ENCODE measurements at places on chromosomes 2 and 18. TPM values are rescaled to one million over a fixed set of nuclear protein-coding genes. Genes with fewer than 3 reads are reported as not detected.

HAAO gene
- total RNA-seq = 126 TPM

CLHC1 gene
- total RNA-seq = 3.8 TPM

GRCh38 chr2:201105759-201106158 is 10.2 kb upstream of the CFLAR start:
- no peak overlapping the region for H3K4me3 ChIP-seq
- H3K27me3 ChIP-seq = no peaks in the 10 kb centered on the region
- DNase-seq = no peak
- H3K36me3 ChIP-seq = no peaks in the 10 kb centered on the region
- H3K27ac ChIP-seq = no peak overlapping the region

GRCh38 chr2:193446967-193447366 is 1252.2 kb upstream of the TMEFF2 start:
- H3K4me1 ChIP-seq = no peaks in the 10 kb centered on the region
- H3K27me3 ChIP-seq = no peaks in the 10 kb centered on the region
- H3K4me3 ChIP-seq = no peak overlapping the region
- no peaks in the 10 kb centered on the region for H3K36me3 ChIP-seq

GRCh38 chr2:141911485-141912066 is 219.2 kb downstream of the LRP1B start:
- H3K36me3 ChIP-seq = no peaks in the 10 kb centered on the region
- DNase-seq = peak; percentile 32
- H3K27me3 ChIP-seq = no peaks in the 10 kb centered on the region
- H3K4me3 ChIP-seq = no peak overlapping the region

- H3K36me3 ChIP-seq = no peaks in the 10 kb centered on the region
- peak overlapping the region; percentile 87 for H3K27ac ChIP-seq
- no peak overlapping the region for H3K4me3 ChIP-seq
These were observed 62.6 kb upstream of the RPL31 start for GRCh38 chr2:100939445-100939844.
